Heart left ventricle (tissue), 16 donors: ENCODE measurements at places on chromosomes 5 and 9. TPM values are rescaled to one million over a fixed set of nuclear protein-coding genes. Genes with fewer than 3 reads are reported as not detected.

GRCh38 chr9:99753436-99753835 is 68.2 kb upstream of the NR4A3 start:
- H3K4me3 ChIP-seq, result no peak overlapping the region
- DNase-seq, result no peak
- no peaks in the 10 kb centered on the region for H3K36me3 ChIP-seq
- H3K27ac ChIP-seq, result no peak overlapping the region
- no peaks in the 10 kb centered on the region for H3K4me1 ChIP-seq
- no peaks in the 10 kb centered on the region for H3K27me3 ChIP-seq

DNA sequence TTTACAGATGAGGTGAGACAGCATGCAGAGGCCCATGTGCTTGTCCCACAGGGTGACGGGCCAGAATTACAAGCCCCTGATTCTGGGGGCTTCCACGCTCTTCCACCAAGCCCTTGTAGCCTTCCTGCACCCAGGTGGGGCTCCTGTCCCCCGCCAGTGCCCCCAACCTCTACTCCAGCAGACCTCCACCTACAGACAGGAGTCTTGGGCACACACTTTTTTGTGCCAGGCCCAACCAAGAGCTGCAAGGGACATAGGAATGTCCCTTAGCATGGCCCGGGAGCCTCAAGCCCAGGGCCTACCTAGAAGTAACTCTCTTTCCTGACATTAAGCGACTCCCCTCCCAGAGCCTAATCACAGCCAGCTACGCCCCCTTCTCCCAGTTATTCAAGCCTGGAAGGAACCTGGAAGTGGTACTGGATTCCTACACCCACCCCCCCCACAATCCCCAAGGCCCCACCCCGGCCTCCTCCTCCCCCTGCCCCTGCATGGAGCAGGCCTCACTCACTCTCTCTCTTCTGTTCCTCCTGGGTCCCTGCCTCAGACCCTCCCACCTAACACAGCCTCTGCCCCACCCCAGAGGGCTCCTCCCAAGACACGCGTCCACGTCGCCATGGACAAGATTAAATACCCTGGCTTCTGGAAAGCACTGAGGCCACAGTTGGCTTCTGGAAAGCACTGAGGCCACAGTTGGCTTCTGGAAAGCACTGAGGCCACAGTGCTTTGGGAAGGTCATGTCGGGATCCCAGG is 30.5 kb downstream of the ADAMTS2 start:
- peak overlapping the region; percentile 34 for H3K27ac ChIP-seq
- peaks cover 5% of the 10 kb centered on the region for H3K4me1 ChIP-seq
- H3K36me3 ChIP-seq, result no peaks in the 10 kb centered on the region
- H3K27me3 ChIP-seq, result no peaks in the 10 kb centered on the region
- H3K4me3 ChIP-seq, result peak overlapping the region; percentile 8

DNA sequence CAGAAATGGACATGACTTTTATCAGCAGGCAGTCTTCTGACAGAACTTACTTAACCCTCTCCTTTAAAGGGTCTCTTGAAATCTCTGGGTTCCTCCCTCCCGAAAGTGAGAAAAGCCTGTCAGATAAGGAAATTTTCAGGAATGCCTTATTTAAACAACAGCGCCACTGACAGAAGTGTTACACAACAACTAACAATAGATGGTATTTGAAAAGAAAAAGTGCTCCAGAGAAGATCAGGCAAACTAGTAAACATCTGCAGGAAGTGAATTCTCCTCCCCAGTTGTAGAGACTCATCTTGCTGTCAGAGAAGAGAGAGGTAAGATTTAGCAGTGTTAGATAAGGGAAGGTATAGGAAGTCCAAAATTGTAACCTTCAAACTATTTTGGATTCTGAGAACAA is 107.2 kb upstream of the NFIL3 start:
- no peaks in the 10 kb centered on the region for H3K4me1 ChIP-seq
- no peaks in the 10 kb centered on the region for H3K36me3 ChIP-seq
- no peak overlapping the region for H3K27ac ChIP-seq
- no peaks in the 10 kb centered on the region for H3K27me3 ChIP-seq

DNA sequence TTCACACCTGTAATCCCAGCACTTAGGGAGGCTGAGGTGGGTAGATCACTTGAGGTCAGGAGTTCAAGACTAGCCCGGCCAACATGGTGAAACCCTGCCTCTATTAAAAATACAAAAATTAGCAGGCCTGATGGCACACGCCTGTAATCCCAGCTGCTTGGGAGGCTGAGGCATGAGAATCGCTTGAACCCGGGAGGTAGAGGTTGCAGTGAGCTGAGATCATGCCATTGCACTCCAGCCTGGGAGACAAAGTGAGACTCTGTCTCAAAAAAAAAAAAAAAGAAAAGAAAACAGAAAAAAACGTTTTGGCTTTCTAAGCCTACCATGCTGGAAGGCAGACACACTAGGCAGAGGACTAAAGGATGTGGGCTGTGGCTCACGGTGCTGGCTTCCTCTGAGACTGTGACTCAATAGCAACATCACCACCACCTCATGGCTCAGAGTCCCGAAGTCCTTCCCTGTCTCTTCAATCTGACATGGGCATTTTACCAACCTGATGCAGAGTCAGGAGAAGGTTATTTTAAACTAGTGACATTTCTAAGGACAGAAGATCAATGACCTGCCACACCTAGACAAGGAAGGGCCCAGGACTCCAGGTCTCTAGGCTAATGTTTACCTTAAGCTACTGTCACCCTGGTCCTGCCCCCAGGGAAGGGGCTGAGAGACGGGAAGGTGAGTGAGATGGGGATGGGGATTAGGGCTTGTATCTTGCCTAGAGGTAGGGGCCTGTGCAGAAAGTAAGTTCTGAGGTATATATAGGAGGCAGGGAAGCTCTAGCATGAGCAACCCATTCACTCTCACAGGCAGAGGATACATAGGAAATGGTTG is 3.7 kb downstream of the ECSCR start:
- H3K4me1 ChIP-seq, result peaks cover 9% of the 10 kb centered on the region
- DNase-seq, result no peak
- H3K27me3 ChIP-seq, result no peaks in the 10 kb centered on the region
- H3K4me3 ChIP-seq, result peak overlapping the region; percentile 54
- peak overlapping the region; percentile 58 for H3K27ac ChIP-seq

The IGFBPL1 gene
- total RNA-seq, result not detected
